Stimulated activated naive CD4-positive, alpha-beta T cell (primary cell): ENCODE measurements at places on chromosomes 3 and 15.

- no peak for DNase-seq
Observed at GRCh38 chr15:70356919-70357318, 259.2 kb upstream of the TLE3 start.

- no peak for DNase-seq
Observed at GRCh38 chr3:111589303-111590142, 5.6 kb downstream of the ZBED2 start.

DNA sequence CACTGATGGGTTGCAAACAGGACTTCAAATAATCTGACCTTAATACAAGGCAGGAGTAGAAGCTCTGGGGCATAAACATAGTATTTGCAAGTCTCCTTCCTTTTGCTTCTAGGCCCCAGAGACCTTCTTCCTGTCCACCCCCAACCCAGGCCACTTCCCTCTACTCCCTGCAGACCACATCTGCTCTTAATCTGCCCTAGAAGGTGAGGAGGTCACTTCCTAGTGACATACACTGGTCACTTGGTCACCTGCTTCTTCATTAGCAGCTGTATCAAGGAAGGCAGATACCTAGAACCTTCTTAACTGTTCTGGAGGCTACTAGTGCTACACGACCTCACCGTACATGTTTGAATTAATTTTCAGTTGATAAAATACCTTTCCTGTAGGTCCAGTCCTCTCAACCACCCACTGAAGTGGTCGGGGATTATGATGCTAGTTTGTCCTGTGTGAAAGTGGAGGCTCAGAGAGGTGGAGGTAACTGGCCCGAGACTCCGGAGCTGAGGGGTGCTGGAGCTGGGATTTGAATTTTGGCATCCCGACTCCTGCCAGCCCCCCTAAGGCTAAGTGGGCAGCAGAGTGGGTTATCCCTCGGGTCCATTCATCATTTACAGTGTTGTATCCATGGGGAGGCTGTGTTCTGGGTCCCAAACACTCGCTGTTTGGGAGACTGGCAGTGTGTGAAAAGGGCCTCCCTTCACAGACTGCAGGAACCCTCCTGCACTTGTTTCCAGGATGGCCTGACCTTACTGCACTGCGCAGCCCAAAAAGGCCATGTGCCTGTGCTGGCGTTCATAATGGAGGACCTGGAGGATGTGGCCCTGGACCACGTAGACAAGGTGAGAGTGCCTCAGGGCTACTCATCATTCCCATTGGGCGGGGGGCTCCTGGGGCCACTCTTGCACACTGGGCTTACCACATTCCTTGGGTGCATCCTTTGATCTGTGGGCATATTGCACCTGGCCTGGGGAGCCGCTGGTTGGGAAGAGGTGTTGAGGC lies 13.9 kb downstream of the ANKDD1A start:
- DNase-seq = no peak

- DNase-seq = no peak
Observed at GRCh38 chr3:69085168-69085832, 563 bp downstream of the ARL6IP5 start.

GRCh38 chr3:13280811-13281506 lies 139.2 kb downstream of the NUP210 start:
- DNase-seq = no peak

DNA sequence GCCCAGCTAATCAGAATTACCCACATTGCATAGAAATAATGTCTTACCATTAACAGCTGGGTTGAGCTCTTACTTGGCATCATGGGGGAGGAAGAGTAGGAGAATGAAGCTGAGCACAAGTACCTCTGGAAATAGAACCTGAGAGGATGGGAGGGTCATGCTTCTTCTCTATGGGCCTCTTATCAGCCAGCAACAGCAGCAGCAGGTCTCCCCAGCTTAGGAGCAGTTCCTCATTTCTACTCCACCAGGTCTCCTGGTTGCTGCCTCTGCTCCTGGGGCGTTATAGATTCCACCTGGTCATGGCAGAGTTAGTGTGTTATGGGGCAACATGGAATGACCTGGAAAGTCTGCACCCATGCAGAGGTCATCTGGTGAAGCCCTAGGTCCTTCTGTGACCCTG lies 3.4 kb downstream of the FSD2 start:
- DNase-seq = no peak

- no peak for DNase-seq
Observed at GRCh38 chr3:122969585-122970469, 57.7 kb downstream of the SEMA5B start.

GRCh38 chr3:16411441-16411840 lies 102.1 kb downstream of the RFTN1 start:
- DNase-seq = no peak

GRCh38 chr15:94844198-94844537 lies 612.8 kb downstream of the MCTP2 start:
- no peak for DNase-seq

DNA sequence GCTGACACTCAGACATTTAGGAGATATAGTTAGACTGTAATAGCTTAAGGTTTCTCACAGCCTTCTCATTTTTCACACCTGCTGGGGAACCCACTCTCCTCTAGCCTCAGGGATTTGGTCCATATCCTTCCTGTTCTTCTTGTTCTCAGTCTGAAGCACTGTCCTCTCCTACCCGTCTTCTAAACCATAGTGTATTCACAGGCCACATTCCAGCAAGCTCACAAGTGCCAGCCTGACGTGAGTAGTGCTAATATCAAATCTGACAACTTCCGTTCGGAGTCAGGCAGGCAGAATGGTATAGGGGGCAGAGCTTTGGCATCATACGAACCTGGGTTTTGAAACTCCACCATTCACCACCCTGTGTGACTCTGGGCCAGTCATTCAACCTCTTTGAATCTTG lies 6.9 kb upstream of the CA12 start:
- DNase-seq = no peak

DNA sequence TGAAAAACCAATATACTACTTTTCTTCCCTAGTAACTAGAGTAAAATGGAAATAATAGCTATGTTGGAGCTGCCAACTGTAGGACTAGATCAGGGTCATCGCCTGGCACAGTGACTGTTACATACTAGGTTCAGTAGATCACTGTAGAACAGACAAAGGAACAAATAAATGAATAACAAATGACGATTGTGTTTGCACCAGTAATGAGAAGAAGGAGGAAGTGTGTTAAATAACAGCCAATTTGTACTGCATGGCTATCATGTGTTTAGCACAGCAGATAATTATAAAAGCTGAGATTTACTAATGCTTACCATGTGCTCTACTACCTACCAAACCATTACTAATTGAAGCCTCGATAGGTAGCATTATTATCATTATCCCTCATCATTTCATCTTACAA lies 85.3 kb upstream of the FXR1 start:
- no peak for DNase-seq

- DNase-seq = no peak
Observed at GRCh38 chr3:159786489-159787177, 202.0 kb upstream of the IL12A start.

- DNase-seq = no peak
Observed at GRCh38 chr15:71103102-71103676, 12.1 kb upstream of the THSD4 start.

- no peak for DNase-seq
Observed at GRCh38 chr3:9691636-9692035, 12.0 kb upstream of the CPNE9 start.

- no peak for DNase-seq
Observed at GRCh38 chr3:114953800-114954199, 193.3 kb downstream of the ZBTB20 start.

DNA sequence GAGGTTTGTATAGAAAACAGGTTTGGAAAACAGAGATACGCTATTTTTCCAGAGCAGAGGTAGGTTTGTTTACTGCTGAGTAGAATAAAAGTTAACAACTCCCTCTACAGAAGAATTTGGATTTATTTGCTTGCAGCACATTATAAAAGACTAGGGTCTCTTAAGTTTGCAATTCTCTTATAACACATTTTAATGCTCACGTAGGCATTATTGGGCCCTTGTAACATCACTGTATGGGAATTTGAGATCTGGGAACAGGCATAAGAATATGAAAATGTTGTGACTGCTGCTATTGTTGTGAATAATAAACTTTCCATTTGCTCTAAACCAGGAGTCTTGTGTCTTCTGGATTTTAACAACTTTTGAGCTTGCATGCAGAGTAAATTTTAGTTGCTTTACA lies 128.3 kb upstream of the CADM2 start:
- DNase-seq = no peak

- DNase-seq = no peak
Observed at GRCh38 chr3:71662056-71662455, 63.1 kb downstream of the EIF4E3 start.
